PC-9 (cell line): ENCODE measurements at places on chromosomes 5 and 9. TPM values are rescaled to one million over a fixed set of nuclear protein-coding genes. Genes with fewer than 3 reads are reported as not detected.

Gene ARAP3
- total RNA-seq, result 25.8 and 28.0 TPM in 2 replicates

DNA sequence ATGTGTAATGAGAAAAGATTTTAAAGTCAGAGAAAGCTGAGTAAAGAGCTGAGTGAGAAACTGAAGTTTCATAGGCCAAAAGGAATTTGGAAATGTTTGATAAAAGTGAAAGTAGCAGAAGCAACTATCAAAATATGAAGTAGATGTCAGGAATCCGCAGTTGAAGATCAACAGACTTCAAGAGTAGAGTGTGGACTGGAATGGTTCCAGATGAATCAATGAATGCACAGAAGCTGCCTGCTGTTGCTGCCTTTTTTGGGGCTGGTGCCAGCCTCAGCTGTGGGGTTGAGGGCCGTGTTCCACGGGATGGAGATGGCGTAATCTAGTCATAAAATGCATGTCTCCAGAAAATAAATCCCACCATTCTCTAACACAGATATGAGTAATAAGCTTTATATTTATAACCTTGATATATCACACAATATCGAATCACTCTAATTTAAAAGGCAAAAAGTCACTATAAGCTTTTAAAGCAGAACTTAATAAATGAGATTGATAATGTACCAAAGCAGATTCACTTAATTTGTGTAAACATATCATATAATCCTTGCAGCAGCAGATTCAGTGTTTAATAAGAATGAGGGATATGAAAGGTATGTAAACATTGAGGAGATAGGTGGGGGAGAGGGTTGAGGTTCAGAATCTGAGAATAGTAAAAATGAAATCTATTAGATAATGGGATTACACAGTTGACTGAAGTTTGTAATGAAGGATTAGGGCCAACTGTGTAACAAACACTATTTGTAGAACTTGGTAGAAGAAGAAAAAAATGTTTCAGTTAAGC lies 652.3 kb upstream of the FTMT start:
- H3K27ac ChIP-seq, result no peak overlapping the region
- H3K36me3 ChIP-seq, result no peaks in the 10 kb centered on the region
- no peak overlapping the region for H3K4me3 ChIP-seq
- DNase-seq, result no peak
- no peaks in the 10 kb centered on the region for H3K27me3 ChIP-seq

DNA sequence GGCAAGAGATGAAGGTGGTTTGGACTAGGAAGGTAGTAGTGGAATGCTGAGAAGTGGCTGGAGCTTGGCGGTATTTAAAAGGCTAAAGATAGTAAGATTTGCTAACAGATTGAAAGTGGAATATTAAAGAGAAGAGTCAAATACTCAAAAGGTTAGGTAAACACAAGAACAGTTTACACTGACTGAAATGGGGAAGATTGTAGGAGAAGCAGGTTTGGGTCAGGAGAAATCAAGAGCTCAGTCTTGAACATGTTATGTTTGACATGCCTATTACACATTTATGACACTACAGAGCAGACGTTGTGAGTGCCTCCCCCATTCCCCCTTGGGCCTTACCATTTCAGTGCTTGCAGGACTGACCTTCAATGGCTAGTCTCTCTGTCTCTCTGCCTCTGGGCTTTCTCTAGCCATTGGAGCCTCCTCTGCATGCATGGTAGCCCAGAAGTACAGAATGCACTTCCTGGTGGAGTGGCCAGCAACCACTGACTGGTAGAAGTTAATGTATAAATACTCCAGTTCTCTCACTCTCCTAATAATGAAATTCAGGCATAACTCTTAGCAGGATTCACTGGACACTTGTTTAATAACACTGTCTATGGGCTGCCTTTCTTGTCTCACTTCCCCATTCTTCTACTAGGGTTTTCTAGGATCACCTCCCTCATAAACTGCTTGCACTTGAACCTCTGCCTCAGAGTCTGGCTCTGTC lies 56.8 kb downstream of the HMGCS1 start:
- H3K27ac ChIP-seq, result no peak overlapping the region
- H3K27me3 ChIP-seq, result 0 out of 2 replicates have a peak, but pooled peaks cover 25% of the 10 kb centered on the region
- no peaks in the 10 kb centered on the region for H3K4me1 ChIP-seq

GRCh38 chr9:16664211-16664610 lies 206.3 kb downstream of the BNC2 start:
- H3K4me1 ChIP-seq, result no peaks in the 10 kb centered on the region
- DNase-seq, result no peak
- H3K27ac ChIP-seq, result no peak overlapping the region
- H3K36me3 ChIP-seq, result no peaks in the 10 kb centered on the region
- no peak overlapping the region for H3K4me3 ChIP-seq
- no peaks in the 10 kb centered on the region for H3K27me3 ChIP-seq

DNA sequence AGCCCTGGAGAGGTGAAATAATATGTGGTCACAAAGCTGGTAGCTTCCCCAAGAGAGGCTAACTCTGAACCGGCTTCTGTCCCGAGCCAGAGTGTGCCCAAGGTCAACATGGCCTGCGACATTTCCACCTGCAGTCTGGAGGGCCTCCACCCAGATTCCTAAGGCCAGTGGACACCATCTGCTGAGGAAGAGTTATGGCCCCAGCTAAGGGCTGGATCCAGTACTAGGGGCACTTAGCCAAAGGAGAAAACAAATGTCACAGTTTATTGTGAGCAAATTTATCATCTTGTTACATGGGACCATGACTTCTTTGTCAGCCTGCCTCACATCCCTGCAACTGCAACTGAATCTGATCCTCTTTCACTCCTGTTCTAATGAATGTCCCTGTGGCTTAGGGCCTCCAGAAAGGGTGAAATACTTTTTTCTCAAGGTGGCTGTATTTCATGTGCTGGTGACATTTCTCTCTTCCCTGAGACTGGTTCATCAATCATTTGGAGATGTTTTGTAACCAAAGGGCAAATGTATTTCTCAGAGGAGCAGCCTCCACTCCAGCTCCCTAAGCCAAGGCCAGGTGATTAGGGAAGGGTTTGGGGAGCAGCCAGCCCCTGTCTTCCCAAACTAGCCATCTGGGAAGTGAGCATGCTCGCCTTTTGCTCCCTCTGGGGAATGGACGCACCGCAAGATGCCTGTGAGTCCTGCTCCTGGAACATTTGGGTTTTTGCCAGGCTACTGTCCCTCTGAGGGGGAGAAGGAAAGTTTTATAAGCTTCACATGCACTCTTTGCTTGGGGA lies 148.3 kb downstream of the CMYA5 start:
- no peaks in the 10 kb centered on the region for H3K36me3 ChIP-seq
- no peaks in the 10 kb centered on the region for H3K27me3 ChIP-seq
- no peak overlapping the region for H3K4me3 ChIP-seq
- no peak for DNase-seq
